Natural killer cell (primary cell): ENCODE measurements at places on chromosomes 6 and 20.

- DNase-seq: no peak
These were observed 41.7 kb upstream of the FAM135A start for GRCh38 chr6:70371454-70372105.

- no peak for DNase-seq
These were observed 64.2 kb upstream of the MYLIP start for GRCh38 chr6:16064671-16065072.

DNA sequence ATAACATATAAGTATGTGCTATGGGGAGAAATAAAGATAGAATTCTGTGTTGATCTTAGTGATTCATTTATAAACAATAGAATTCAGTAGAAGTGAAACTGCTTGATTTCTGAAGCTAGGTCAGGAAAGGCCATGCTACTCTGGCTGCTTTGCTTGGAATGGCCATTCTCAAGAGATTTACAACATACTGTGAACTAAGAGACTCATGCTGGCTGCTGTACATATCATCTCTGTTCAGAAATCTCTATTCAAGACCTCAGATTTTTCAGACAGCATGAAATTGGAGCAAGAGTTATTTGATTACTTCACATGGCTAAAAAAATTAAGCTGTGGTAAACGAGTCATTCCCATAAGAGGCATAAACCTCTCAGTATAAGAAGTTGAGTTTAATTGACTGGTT lies 662.6 kb downstream of the BCKDHB start:
- no peak for DNase-seq

DNA sequence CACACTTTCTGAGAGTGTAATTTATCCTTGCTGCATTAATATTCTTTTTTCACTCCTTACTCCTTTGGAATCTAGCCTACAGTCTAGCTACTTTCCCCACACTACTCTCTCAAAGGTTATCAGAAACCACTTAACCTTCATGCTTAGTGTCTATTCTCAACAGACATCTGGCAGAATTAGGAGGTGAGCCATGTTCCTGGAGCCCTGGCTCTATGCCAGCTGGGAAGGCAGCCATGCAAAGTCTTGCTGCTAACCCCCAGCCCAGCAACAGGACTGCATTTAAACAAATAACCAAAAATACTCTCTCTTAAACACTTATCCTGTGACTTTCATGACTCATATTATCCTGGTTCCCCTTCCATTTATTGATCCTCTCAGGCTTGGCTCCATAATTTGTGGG lies 260.2 kb downstream of the BCKDHB start:
- no peak for DNase-seq

- DNase-seq: peak; percentile 86
These were observed 358.4 kb downstream of the THBS2 start for GRCh38 chr6:168895102-168895812.

GRCh38 chr6:9620687-9621086 lies 794.2 kb downstream of the TFAP2A start:
- DNase-seq: no peak

- no peak for DNase-seq
These were observed 182.1 kb downstream of the KIF6 start for GRCh38 chr6:39543095-39543494.

DNA sequence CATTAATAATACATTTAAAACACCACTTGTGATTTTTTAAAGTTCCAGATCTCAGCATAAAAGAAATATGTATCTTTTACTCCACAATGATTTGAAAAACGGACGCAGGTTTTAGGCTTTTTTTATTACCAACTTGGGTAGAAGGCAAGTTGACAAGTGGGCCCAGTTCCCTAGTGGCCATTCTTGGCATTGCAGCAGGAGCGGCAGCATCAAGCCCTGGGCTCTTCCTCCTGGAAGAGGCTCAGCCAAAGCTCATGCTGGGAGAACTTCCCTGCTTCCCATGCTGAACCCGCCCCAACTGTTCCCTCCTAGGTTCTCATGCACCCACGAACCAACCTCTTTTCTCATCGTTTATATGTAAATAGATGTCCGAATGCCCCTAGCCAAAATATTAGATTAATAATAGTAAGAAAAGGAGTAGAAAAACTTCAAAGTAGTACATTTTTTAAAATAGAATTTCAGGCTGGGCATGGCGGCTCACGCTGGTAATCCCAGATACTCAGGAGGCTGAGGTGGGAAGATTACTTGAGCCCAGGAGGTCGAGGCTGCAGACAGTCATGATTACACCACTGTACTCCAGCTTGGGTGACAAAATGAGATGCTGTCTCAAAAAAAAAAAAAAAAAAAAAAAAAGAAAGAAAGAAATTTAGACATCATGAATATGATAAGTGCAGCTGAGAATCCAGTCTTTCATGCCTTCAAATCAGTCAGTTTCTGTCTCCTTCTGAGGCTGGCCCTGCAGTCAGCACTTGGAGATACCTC lies 18.2 kb upstream of the MYB start:
- peak; percentile 66 for DNase-seq

GRCh38 chr6:45378334-45378926 lies 696 bp upstream of the SUPT3H start:
- DNase-seq: no peak

- peak; percentile 47 for DNase-seq
These were observed 469 bp downstream of the SYNJ2 start for GRCh38 chr6:157982102-157982562.

GRCh38 chr6:160248538-160248937 lies 10.1 kb downstream of the SLC22A2 start:
- DNase-seq: no peak

- DNase-seq: no peak
These were observed 27.0 kb upstream of the SLC2A12 start for GRCh38 chr6:134079406-134079921.

DNA sequence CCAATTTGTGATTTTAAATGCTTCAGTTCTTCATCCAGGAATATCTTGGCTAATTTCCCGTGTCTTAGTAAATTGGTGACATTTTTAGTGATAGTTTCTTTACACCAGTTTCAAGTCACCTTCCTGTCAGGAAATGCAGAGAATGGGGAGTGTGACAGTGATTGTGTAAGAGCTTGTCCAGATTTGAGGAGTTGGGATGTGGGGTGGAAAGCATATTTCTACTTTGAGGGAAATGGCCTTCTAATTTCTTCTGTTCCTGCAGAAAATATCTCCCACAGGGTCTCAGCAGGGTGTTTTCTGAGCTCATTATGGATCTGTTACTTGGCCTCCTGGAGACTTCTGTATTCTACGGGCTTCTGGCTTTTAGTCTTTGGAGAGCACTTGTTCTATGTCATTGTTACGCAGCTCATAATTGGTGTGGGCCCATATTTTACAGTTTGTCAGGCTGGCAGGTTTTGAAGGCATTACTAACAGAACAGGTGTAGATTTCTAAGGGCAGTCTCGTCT lies 65.6 kb downstream of the TMEM200A start:
- DNase-seq: no peak

- DNase-seq: no peak
These were observed 240.5 kb downstream of the TTLL2 start for GRCh38 chr6:167565388-167565787.

- DNase-seq: no peak
These were observed 11.8 kb downstream of the ZBTB24 start for GRCh38 chr6:109471105-109471810.

DNA sequence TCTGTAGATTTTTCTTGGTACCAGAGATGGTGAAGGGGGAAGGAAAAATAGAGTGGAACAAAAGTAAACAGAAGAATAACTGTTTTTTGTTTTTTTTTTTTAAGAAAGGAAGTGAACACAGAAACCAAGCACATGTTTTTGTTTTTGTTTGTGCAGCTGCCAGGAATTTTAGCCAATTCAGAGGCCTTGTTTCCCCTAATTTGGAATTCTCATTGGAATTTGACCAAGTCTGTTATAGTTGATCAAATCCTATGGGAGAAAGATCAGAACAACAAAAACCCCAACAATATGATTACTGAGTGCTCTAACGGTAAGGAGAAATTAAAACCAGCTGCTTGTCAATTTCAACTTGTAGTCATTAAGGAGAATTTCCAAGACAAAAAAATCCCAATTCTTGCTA lies 18.2 kb upstream of the IL22RA2 start:
- no peak for DNase-seq

DNA sequence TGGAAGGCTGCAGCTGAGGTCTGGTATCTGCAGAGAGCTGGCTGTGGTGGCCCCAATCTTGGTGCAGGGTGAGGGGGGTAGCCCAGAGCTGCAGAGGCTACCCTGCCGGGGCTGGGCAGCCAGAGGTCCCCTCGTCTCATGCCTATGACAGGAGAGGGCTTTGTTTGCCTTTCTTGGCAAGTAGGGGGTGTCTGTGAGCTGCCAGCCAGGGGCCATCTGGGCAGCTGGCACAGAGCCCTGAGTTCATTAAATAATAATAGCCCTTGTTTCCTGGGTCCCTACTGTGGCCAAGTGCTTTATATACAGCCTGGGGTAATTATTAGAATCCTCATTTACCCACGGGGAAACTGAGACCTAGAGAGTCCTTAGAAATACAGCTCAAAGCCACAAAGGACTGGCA lies 66.6 kb downstream of the EZR start:
- DNase-seq: no peak

- peak; percentile 85 for DNase-seq
These were observed 84.4 kb downstream of the CRYBG1 start for GRCh38 chr6:106444777-106445507.

- DNase-seq: no peak
These were observed 123.8 kb downstream of the QKI start for GRCh38 chr6:163538331-163538730.

DNA sequence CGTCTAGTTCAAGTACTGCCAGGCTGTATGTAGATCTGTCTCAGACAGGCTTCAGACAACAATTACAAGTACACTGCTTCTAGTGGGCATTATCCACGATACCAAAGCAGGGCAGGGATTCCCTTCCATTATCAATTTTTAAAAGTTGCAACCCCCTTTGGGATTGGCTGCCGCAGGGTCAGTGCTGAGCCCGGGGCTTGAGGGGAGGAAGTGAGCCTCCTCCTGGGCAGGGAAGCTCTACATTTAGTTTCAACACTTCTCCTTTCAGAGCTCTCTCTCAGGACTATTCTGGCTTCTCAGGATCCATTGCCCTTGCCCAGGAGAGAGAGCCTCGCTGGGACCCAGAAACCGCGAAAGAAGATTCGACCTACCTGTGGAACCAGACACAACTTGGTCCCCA lies 1.5 kb downstream of the HTR1B start:
- no peak for DNase-seq

DNA sequence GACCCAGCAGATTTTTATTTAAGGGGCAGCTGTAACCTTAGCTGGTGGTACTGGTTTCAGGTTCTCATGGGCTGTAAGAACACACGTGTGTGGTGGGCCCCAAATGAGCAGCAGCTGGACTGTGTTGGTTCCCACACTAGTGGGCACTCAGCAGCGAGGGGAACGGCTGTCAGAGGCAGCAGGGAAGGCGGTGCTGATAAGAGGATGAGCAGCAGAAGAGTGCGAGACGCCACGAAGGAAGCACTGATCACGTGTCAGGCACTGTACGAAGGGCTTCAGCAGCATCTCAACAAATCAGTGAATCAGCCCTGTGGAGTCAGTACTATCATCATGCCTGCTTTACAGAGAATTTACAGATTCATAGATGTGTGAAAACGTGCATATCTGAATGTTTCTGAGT lies 41.0 kb upstream of the EMILIN3 start:
- peak; percentile 28 for DNase-seq

DNA sequence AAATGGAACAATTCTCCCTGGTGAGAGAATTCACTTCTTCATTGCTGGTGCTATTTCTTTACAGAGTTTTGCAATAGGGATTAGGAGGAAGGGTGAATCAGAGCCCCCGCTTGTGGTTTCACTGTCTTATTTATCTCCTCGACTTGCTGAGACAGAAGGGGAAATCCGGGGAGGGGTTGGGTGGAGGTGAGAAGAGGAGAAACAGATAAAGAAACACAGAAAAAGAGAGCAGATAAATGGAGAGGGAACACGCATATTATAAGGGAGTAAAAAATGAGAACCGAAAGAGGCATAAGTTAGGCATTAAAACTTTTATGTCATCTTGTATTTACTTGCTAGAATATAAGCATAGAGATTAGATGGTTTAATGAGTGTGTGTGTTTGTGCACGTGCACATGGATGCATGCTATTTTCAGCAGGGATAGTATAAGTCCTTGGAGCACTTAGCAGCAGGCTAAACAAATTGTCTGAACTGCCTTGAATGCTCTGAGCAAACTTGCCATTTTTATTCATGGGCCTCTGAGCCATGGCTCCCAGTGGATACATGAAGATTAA lies 105.0 kb downstream of the OLIG3 start:
- DNase-seq: peak; percentile 87

DNA sequence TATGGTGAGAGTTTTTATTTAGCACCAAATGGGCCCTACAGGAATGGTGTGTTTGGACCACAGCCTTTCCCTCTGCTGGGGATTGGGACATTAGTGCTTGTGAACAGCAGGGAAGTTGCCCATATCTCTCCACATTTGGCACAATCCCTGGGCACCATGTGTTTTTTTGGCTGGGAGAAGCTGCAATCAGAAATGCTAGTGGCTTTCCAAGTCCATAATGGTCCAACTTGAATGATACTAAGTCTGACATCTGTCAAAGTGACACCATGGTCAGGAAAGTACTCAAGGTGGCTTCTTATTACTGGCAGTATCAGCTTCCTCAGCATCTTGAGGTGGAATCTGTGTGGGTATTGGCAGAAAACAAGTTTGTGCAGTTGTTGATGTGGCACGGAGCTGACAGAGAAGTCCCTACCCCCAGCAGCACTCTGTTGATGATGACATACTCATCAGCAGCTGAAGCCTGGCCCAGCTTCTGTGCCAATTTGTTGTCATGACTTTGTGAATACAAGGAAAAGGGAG lies 53.0 kb downstream of the SASH1 start:
- no peak for DNase-seq

DNA sequence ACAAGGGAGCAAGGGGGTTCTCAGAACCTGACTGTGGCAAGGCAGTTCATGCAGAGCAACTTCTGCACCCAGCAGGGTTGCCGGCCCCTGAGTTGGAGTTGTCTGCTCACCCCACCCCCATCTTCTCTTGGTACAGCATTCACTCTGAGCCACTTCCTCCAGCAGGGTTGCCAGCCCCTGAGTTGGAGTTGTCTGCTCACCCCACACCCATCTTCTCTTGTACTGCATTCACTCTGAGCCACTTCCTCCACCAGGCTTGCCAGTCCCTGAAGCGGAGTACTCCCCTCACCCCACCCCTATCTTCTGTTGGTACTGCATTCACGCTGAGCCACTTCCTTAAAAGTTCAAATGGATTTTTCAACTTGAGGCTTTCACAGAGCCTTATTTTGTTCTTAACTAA lies 79.7 kb upstream of the SYNDIG1 start:
- DNase-seq: no peak
